ENCODE measurements at places on chromosomes 11 and 22.
A peak's percentile ranks its signal among the peaks of the same experiment; 100 is the strongest.

DNA sequence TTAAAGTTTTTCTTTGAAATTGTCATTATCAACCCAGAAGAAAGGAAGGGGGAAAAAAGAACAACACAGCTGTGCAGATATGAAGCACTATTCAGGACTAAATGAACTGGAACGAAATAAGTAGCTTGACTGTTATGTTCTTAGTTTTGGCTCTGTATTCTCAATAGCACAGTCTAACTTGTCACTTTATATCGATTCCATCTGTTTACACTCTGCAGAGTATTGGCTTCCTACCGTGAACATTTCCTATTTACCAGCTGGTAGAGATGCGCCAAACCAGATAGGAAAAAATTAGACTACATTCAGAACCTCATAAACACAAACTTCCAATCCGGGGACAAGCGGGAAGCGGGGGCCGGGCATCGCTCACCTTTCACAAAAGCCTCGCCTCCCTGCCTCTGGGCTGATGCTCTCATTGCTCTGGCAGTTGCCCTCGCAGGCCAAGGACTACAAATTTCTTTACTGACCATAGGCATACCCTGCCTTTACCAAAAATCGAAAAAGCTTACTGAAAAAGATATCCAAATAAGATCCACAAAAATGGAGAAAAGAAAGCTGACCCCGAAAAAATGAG, 66.2 kb downstream of the EFCAB6 start:
- no peak for DNase-seq

GRCh38 chr22:30251711-30252110, 5.2 kb upstream of the LIF start:
- DNase-seq = no peak

- no peak for DNase-seq
Measured at GRCh38 chr11:82989628-82990404, 81.9 kb downstream of the RAB30 start.

- peak; percentile 57 for DNase-seq
Measured at GRCh38 chr11:64592656-64593055, 1.6 kb downstream of the SLC22A12 start.

DNA sequence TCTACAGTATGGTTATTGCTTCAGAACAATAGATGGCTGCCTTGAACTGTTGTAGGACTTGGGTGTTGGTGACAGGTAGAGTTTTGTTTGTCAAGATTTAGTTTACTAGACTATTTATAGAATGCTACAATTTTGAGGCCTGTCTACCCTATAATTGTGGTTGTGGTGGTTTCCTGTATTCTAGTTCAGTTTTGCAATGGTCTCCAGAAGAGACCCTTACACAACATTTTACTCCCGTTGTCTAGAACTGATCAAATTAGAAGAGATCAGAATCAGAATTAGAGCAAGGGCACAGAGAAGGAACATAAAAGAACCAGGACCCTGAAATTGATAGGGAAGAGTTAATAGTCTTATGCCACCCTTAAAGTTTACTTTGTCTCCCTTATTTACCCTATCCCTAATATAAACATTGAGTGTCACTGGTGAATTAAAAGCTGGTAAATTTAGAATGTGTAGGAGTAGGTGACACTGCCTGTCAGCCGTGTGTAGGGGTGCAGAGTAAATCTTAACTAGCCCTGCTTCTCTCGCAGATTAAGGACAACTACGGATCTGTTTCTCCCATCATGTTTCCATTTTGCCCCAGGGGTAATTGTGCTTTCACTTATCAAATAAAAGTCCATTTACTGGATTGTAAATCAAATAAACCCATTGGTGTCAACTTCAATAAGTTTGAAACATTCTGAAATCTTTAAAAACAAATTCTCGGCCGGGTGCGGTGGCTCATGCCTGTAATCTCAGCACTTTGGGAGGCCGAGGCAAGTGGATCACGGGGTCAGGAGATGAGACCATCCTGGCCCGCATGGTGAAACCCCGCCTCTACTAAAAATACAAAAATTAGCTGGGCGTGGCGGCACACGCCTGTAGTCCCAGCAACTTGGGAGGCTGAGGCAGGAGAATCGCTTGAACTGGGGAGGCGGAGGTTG, 10.9 kb upstream of the PHLDB1 start:
- DNase-seq = no peak

DNA sequence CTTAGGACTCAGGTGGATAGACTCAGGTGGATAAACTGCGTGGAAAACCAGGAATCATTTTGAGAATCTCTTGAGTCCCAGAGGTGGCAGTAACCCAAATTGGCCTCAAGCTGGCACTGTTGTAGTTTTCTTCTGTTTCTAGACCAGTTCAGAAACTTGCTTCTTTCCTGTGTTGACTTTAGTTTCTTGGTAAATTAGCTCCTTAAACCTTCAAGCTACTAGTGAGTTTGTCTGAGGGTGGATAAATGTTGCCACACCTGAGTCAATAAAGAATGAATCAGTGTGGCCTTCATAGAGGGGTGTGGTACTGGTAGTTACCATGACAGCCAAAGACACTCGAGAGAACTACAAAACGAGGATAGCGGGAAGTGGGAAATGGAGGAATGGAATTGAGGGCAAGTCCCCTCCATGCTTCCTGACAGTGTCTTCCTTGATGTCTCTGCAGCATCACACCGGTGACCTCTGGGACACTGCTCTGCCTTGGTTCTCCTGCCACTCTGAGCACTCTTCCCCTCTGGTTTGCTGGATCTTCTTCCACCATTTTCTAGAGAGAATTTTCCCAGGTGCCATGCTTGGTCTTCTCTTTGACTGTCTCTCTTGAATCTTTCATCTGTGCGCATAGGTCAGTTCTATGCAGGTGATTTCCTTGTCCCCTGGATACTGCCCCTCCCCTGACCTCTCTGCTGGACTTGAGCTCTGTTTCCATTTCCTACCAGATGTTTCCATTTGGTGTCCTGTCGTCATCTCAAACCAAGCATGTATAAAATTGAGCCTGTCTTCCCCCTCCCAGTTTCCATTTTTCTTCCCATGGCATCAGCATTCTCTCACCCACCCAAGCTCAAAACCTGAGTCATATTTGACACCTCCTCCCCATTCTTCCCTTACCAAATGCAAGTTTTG, 7.2 kb downstream of the POLD4 start:
- DNase-seq = no peak

GRCh38 chr11:12806113-12806512, 131.9 kb downstream of the TEAD1 start:
- DNase-seq = no peak

- peak; percentile 84 for DNase-seq
Measured at GRCh38 chr11:68039526-68040086, 781 bp downstream of the TCIRG1 start.

DNA sequence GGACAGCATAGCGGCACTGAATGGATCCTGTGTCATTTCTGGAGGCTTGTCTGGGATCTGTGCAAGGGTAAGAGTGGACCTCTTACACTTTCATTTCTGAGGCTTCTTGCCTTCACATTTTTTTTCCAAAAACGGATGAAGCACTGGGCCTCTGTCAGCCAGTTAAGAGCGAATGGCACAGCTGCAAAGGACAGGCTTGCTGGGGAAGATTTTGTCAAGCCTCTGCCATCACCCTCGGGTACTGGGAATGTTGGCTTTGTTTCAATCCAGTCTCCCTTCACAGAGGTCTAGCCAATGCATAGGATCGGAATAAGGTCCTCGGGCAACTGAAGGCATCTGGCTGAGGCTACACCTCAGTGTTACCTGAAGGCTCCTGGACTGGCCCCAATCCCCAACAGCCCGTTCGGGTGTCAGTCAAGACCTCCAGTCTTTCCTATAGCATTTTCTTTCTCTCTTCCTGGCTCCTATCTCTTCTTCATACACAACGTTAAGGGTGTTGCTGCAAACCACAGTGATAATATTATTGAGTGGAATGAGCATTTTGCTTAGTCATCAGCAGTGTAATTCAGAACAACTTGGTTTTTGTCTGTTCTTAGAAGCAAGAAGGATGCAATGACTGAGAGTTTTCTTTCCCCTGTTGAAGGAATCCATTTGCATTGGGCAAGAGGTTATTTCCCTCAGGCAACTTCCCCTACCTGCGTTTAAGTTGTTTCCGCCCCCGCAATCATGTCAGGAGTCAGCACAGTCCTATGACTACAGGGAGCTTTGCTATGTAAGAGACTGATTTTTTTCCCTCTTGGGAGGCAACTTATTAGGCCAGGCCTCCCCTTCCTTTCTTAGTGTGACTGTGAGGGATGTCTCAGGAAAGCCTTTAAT, 22.8 kb downstream of the NPAT start:
- no peak for DNase-seq

DNA sequence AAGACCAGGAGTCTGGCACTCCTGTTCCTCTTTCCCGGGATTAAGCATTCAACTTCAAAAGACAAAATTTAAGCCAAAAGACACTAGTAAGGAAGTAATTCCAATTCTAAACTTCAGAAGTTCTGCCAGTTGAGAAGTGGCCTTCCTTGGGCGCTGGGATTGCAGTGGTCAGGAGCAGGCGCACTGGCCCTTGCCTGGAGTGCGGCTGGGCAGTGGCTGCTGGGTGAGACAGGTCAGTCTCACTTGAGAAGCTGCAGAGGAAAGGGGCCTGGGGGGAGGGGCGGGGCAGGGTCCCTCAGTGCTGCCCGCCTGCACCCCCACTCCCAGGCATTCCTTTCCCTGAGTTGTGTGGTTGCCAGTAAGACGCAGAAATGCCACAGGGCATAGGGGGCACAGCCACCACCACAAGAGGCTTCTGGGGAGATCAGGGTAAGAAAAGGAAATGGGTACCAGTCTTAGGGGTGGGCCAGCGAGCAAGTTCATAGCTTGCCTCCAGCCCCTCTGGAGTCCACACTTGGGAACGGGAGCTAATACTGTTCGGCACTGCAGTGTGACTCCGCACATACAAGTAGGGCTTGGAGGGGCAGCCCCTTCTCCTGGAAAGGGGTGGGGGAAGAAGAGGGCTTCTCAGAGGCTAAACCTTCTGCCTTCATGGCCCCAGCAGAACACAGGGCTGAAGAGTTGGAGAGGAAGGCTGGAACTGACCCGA, 5.5 kb downstream of the MRPL49 start:
- no peak for DNase-seq

DNA sequence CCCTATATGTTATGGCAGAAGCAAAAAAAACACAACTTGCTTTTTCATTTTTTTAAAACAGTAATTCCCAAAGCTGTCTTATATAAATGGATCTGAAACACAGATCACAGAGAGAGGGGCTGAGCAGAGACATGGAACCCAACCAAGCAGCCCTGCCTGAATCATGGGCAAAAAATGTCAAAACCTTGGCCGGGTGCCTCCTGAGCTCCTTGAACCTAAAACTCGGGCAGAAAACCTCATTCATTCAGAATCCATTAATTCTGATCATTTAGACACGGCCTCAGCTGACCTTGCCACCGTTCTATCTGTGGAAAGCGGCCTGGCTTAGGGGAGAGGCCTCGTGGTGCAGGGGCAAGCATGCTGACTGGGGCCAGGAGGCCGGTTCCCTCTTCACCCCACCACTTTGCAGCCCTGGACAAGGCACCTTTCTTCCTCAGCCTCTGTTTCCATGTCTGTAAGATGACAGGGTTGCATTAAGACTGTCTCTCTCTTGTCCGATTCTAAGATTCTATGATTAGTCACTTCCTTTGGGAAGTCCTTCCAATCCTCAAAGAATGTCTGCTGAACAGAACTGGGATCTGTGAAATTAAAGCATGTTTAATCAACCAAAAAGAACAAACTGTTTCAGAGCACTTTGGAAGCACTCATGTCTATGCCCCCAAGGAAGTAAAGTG, 26.0 kb downstream of the TENM4 start:
- DNase-seq = no peak

DNA sequence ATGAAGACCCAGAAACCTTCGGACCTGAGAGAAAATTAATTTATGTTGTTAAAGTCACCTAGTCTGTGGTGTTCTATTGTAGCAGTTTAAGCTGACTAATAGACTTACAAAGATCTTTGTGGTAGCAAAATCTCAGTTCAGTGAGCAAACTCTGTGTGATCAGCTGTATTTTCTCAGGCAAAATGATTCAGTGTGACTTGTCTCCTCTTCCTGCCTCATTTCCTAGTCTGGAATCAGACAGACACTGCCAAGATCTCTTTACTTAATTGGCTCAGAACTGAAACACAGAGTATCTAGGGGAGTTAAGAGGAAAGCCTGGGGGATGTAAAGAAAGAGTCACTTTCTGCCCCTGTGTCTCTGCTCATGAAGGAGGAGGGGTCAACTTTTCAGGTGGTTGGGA, 564.7 kb downstream of the KCNA4 start:
- no peak for DNase-seq

GRCh38 chr11:69202511-69203221, 46.9 kb downstream of the SMIM38 start:
- peak; percentile 58 for DNase-seq

DNA sequence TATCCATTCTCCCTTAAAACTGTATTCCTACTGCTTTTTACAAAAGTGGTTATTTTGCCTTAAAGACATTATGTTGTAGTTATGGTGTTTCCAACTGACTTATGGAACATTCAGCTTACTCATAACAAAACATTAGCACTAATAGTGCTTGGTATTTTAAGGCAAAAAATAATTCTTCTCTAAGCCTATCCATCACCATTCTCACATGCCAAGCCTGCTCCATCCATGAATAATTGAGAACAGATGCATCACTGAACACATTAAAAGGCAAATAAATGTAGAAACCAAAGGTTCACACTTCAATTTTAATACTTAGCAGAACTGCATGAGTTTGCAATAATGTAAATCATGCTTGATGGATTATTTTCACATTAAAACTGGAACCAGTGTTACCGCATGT, 42.3 kb upstream of the DDI1 start:
- DNase-seq = no peak

DNA sequence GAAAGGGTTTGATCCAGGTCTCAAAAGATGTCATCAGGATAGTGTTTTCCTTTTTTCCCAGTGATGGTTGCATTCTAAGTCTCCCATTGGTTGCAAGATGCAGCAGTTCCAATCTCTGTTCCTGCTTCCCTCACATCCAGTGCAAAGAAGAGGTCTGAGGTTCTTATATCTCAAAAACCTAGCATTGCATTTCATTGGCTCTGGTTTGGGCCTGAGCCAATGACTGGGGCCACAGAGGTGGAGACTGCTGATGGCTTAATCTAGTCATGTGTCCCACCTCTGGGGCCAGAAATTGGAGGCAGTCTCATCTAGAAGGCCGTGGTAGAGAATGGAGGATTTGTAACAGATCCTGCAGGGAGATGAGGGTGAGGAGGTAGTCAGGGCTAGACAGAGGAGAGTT, 13.2 kb upstream of the MICAL2 start:
- DNase-seq = no peak

- DNase-seq = peak; percentile 47
Measured at GRCh38 chr11:45232341-45233080, 53.6 kb downstream of the SYT13 start.

DNA sequence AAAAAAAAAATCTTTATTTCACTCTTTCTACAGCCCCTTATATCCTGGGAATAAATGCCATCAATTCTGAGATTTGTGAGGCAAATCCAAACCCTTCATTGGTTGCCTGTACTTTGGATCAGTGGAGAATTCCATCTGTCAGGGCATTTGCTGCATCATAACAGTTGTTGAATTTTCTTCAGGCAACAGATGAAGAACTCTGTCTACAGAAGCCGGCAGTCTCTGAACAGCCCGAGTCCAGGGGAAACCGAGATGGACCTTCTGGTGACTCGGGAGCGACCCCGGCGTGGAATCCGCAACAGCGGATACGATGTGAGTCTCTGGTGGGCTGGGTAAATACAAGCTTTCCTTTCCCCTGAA, 82.3 kb downstream of the C11orf91 start:
- DNase-seq = no peak

GRCh38 chr22:23478175-23478574, 101.9 kb downstream of the IGLL1 start:
- no peak for DNase-seq
